ENCODE measurements at places on chromosomes 3 and 15. TPM values are rescaled to one million over a fixed set of nuclear protein-coding genes. Genes with fewer than 3 reads are reported as not detected.

DNA sequence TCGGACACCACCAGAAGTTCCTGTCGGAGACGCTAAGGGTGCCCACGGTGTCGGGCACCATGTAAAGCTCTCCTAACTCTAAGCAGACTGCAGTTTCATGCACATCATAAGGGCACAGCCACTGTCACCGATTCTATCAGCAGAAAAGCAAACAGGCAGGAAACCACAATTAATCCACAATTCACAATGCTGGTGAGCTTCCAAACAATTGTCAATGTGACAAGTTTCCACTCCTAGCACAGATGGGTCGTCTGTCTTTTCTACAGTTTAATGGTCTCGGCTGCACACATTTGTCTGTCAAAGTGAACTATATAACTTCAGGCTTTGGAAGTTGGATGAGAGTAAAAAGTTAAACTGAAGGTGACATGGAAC, 8.8 kb upstream of the OCA2 start:
- no peak for DNase-seq

- DNase-seq, result no peak
Measured at GRCh38 chr3:108588601-108589000, 637 bp downstream of the CIP2A start.

TTC21A gene
- total RNA-seq, result 1.7 TPM

SCAANT1 gene
- not detected for total RNA-seq

GPR160 gene
- 2.0 TPM for total RNA-seq

DNA sequence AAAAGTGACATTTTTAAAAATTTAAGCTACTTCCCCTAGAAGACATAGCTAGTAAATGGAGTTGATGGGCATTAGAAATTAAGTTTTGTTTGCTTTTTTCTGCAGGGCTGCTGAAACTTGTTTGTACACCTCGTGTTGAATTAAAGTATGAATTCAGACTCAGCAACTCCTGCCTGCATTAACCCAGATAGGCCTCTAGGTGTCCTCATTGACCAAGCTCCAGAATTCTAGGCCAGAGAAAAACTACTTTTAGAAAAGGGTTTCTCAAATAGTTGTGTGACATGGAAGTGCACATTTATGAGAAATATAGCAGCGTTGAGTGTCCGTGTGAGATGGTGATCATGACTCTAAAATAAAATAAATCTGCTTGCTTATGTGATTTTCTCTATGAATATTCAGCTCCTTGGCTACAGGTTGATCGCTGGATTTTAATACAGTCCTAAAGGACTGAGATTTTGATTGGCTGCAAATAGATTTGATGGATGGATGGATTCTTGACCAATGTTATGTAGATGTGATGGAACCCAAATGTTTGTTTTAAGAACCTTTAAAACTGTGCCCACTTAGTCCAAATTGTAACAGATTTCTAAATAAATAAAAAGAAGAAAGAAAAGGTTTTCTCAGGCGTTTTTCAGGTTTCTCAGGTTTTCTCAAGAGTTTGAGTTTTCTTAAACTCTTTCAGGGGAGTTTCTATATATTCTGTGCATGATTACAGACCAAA, 39.4 kb upstream of the LMOD3 start:
- no peak for DNase-seq

FETUB gene
- not detected for total RNA-seq

GRCh38 chr3:195900436-195901355, 7.7 kb downstream of the TNK2 start:
- no peak for DNase-seq

CDHR4 gene
- total RNA-seq, result not detected

GRCh38 chr15:88477904-88478303, 10.4 kb downstream of the MRPS11 start:
- DNase-seq, result no peak

- no peak for DNase-seq
Measured at GRCh38 chr15:51181221-51181620, 86.5 kb upstream of the TNFAIP8L3 start.

GRIP2 gene
- 0.45 TPM for total RNA-seq

DNA sequence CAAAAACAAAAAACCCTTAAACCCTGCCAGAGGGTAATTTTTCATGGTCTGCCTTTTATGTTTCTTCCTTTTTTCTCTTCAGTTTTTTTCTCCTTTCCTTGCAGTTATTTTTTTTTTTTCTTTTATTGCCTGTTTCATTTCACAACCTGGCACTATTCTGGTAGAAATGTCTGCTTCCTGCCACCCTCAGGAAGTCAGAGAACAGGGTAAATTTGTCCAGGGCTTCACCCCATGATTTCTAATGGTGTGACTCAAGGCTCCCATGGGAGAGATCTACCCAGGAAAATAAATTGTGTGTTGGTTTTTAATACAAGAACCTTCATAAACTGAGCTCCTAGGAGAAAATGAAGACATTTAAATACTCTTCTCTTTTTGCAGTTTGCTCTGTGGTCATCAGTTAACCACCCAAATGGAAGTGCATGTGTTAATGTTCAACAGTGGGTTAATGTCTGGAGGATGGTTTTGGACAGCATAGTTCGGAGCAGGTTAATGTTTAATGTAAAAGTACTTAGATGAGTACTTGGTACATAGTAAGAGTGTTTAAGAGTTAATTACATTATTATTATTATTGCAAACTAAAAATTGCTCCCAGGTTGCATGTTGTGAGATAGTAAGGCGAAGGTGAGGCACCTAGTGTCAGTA, 45.9 kb downstream of the CGNL1 start:
- DNase-seq, result no peak

TMCO5A gene
- not detected for total RNA-seq

SAMD7 gene
- not detected for total RNA-seq

- peak; percentile 55 for DNase-seq
Measured at GRCh38 chr3:55894605-55895004, 407.5 kb upstream of the WNT5A start.

- DNase-seq, result no peak
Measured at GRCh38 chr3:24199300-24199699, 254.2 kb downstream of the NR1D2 start.

GRCh38 chr3:156787926-156788663, 38.1 kb upstream of the LEKR1 start:
- no peak for DNase-seq

DNA sequence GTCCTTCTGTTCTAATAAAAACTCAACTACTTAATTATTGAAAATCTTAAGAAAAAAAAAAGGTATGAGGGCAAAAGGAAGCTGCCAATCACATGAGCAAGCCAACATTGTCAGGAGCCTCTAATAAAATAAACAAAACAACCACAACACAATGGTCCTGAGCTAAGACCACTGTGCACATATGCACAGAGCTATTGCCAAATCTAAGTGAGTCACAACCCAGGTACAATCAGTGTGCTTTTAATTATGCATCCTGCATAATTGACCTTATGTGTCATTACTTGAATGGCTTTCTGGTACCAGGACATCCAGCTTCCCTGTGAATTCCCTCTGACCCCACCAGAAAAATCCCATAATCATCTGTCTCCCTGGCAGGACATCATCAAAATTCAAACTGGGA, 639.8 kb downstream of the MAGI1 start:
- no peak for DNase-seq

GRCh38 chr3:39753391-39753790, 56.0 kb upstream of the MYRIP start:
- no peak for DNase-seq

- DNase-seq, result no peak
Measured at GRCh38 chr3:189133768-189134167, 38.0 kb upstream of the TPRG1 start.

GRCh38 chr3:177287231-177287630, 89.9 kb upstream of the TBL1XR1 start:
- DNase-seq, result no peak

GREM1 gene
- 31.9 TPM for total RNA-seq

DNA sequence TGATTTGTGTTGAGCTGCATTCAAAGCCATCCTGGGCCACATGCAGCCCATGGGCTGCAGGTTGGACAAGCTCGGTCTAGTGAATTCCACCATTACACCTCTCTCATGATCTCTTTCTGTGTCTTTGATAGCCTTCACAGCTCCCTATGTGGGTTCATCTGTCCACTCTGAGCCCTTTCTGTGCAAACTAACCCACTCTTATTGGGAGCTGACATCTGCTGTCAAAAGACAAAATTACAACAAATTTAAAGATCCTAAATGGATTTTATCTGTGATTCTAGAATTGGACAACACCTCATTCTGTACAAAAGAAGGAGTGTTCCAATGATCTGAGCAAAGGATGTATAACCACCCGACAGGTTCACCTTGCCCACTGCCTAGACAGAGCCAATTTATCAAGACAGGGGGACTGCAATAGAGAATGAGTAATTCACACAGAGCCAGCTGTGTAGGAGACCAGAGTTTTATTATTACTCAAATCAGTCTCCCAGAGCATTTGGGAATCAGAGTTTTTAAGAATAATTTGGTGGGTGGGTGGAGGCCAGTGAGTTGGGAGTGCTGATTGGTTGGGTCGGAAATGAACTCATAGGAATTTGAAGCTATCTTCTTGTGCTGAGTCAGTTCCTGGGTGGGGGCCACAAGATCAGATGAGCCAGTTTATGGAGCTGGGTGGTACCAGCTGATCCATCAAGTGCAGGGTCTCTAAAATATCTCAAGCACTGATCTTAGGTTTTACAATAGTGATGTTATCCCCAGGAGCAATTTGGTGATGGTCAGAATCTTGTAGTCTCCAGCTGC, 2.6 kb upstream of the XYLB start:
- DNase-seq, result no peak

Data from esophagus muscularis mucosa (tissue), 4 donors.